Left ventricle myocardium superior (tissue), 1 donor: ENCODE measurements at places on chromosomes 13 and 19. TPM values are rescaled to one million over a fixed set of nuclear protein-coding genes. Genes with fewer than 3 reads are reported as not detected.
A peak's percentile ranks its signal among the peaks of the same experiment; 100 is the strongest.

GRCh38 chr19:10800488-10800887 lies 35.5 kb downstream of the TMED1 start:
- peak; percentile 75 for DNase-seq

The CACNG8 gene
- total RNA-seq = 0.02 TPM

The SHD gene
- not detected for total RNA-seq

- no peak for DNase-seq
These were observed 16.3 kb downstream of the POP4 start for GRCh38 chr19:29622166-29623070.

- no peak for DNase-seq
These were observed 43.0 kb upstream of the HNRNPA1L2 start for GRCh38 chr13:52599037-52599847.
